ENCODE measurements at places on chromosomes 7 and 10.

GRCh38 chr10:26528715-26529393 is 90.7 kb downstream of the APBB1IP start:
- no peak for DNase-seq

- no peak for DNase-seq
These were observed 114.5 kb upstream of the PRKCQ start for GRCh38 chr10:6694447-6695140.

- DNase-seq = no peak
These were observed 1260.5 kb upstream of the CELF2 start for GRCh38 chr10:9757176-9757575.

DNA sequence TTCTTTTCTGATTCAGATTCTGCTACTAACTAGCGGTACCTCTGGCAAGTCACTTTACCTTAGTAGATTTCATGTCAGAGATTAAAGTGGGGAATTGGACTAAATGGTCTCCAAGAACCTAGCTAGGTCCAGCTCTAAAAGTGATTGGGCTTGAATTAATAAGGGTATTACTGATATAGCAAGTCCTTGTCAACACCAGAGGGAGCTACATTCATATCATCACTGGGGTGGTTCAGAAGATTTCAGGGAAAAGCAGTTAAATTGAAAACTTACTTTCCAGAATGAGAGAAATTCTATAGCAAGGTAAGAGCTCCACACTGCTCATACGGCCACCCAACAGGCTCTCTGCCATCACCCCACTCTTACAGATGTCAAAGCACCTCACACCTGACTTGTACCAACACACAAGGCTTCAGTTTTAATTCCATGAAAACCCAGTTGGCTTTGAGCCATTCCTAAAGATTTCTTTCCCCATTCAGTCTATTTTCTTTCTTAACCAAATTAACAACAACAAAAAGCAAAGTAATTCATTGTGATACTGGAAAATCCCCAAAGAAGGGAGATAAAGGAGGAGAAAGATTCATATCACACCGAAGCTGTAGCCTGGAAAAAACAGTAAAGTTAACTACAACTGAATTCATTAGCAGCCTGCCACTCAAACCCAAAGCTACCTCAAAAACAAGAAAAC is 38.0 kb upstream of the SPOCK2 start:
- DNase-seq = no peak

DNA sequence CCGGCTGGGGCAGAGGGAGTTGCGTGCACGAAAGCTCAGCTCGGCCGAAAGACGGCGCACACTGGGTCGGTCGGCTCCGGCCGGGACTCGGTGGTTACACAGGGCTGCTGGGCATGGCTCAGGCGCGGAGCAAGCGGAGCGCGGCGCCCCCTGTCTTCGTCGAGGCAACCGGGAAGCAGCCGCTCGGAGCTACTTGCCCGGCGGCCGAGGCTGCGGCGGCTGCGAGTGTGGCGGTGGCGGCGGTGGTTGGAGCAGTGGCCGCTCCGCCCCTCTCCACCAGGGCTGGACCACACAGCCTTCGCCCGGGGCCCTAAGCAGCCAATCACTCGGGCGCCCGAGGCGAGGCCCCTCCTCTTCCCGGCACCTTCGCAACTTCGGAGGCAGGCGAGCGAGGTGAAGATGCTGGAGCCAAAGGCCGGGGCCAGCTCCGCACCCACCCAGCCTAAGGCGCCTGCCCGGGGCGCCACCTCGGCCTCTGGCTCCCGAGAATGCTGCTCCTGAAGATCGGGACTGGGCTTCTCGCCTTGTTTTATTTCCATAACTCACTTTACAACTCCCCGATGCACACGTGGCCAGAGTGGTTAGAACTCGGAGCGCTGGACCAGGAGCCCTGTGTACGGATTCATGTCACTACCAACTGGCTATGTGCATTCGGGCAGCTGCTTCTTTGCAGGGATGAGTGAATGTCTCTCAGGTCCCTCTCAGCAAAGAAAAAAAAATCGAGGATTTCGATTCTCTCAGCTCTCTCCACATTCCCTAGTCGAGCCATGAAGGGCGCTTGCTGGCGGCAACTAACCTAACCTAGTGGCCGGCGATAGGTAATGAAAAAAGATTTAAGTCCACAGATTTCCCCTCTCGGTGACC is at the start of gene TLL2:
TLL2 (minus strand) TSS at position 229 of the 864 bp plus-strand sequence. CDS start 241 bp downstream, outside the sequence.
- DNase-seq = peak; percentile 88

DNA sequence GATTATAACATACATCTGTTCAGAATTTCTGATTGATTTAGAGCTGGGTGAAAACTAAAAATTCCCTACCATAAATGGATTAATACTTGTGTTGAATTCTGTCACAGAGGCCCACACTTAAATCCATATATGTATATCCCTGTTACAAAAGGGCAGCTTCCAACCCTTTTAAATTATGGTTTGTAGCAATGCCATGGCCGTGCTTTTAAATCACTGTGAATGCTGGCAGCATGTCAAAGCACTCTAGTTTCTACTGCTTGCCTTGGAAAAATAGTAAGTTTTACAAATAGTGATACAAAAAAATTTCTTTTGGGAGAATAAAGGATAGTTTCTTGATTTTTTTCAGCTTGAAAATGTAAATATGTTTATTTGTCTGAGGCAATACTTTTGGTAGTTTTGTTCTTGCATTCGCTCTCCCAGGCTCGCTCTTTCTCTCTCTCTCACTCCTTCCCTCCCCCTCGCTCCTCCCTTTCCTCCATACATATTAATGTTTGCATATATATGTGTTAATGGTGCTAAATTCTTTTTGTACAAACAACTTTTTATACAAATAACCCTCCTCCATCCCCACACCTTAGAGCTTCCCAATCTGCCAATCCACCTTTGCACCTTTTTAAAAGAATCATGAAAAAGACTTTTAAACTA is 29.8 kb downstream of the TES start:
- no peak for DNase-seq

- DNase-seq = no peak
These were observed 291.5 kb upstream of the ZNF32 start for GRCh38 chr10:43939939-43940820.

DNA sequence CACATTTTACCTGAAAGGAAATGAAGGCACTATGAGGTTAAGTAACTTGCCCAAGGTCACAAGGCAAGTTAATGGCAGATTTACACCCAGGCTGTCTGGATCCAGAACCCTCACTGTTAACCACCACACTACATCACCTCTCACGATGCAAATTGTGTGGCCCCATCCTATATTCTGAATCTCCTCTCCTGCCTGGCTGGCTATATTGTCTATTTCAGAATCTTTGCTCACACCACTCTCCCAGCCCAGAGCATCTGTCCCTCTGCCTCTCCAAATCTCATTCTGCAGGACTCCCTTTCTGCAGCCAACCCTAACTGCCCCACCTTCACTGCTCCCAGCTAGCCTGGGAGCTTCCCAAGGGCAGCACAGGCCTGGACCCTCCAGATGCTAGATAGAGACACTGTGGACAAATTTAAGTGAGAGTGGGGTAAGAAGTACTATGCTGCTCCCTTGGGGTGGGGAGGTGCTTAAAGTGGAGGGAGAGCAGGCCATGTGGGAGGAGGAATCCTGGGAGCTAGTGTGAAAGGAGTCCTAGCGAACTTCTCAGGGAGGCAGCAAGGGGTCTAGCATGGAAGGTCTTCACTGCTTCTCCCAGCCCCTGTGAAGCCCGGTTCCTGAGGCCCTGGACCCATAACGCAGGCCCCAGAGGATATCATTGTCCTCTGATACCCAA is 786 bp downstream of the CUEDC2 start:
- peak; percentile 8 for DNase-seq

- no peak for DNase-seq
These were observed 189.7 kb downstream of the TCF7L2 start for GRCh38 chr10:113139699-113140098.

DNA sequence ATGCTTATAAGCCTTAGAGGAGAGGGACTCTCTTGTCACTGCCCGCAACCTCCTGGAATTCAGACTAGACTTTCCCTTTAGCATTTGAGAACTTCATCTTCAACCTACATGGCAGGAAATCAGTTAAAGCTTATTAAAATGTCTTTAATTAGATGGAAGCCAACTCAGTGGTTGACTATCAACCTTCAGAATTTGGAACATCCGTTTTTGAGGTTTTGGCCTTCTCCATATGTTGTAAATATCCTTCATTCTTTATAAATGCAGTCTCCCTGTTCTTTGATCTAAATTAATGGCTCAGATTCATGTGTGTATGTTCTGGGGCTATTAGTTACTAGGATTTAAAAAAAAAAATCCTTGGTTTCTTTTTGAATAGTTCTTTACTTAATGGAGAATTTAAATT is 85.0 kb downstream of the ANKRD61 start:
- no peak for DNase-seq

- no peak for DNase-seq
These were observed 19.3 kb downstream of the ANKRD22 start for GRCh38 chr10:88832376-88832775.

- no peak for DNase-seq
These were observed 627.0 kb downstream of the ACTR3B start for GRCh38 chr7:153386556-153386955.

GRCh38 chr10:12590675-12591659 is 241.6 kb downstream of the CAMK1D start:
- DNase-seq = no peak

GRCh38 chr7:23247046-23247602 is 549 bp downstream of the GPNMB start:
- no peak for DNase-seq

DNA sequence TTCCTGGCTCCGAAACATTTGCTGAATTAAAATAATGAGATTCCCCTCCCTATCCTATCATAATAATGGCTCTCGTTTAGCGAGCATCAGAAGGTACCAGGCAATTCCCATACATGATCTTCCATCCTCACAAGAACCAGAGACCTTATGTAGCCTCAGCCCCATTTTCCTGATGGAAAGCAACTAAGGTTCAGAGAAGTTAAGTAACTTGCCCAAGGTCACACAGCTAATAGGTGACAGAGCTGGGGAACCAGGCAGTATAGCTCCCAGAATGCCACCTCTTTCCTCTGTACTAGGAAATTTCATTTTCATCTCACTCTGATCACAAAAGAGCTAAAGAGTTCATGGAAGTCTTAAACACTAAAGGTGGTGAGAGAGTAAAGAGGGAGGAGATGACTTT is 2.4 kb downstream of the SLIT1 start:
- DNase-seq = no peak

DNA sequence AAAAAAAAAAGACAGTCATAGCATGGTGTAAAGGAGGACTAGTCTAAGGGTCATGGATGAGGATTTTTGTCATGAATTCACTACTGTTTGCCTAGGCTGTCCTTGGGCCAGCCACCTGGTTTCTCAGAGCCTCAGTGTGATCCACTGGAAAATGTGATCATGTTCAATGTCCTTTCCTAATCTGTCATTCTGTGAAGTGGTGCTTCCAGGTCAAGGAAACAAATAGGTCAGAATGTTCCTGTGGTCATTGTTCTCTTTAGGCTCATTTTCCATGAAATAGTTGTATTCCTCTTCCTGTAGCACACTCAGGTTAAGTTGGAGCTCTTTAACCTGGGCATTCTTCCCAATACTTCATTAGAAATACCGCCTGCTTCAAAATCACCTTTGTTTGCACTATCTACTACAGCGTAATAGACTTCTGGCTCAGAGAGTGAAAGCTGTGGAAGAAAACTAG is 16.5 kb downstream of the CD36 start:
- no peak for DNase-seq

DNA sequence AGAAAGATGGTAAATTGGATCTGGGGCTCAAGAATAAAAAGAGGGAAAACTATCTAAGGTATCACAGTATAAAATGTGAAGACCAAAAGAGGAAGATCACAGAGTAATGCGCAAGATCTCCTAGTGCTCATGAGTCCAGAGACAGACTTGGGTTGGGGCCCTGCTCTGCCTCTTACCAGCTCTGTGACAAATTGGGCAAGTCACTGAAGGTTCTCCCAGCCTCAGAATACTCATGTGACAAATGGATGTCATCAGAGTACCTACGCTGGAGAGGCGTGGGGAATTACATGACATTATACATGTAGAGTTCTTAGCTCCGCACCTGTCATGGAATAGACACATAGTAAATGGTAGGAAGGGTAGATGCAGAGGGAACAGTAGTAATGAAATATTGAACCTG is 124.4 kb downstream of the DOCK4 start:
- no peak for DNase-seq

GRCh38 chr7:69912141-69912540 is 313.9 kb downstream of the AUTS2 start:
- DNase-seq = no peak

- no peak for DNase-seq
These were observed 94.1 kb downstream of the CHST15 start for GRCh38 chr10:123999261-123999660.

DNA sequence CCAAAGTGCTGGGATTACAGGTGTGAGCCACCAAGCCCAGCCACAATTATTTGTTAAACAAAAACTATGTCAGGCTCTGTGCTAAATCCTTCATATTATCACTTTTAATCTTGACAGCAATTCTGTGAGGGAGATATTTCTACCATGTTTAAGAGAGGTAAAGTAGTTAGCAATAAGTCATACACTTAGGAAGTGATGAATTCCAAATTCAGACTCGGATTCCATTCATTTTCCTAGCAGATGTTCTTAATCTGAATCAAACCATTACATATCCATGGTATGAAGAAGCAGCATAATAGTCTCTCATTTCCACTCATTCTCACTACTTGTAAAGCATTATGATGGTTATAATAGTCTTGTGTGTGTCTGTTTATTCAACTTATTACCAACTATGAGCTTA is 2.9 kb upstream of the CD36 start:
- DNase-seq = no peak

DNA sequence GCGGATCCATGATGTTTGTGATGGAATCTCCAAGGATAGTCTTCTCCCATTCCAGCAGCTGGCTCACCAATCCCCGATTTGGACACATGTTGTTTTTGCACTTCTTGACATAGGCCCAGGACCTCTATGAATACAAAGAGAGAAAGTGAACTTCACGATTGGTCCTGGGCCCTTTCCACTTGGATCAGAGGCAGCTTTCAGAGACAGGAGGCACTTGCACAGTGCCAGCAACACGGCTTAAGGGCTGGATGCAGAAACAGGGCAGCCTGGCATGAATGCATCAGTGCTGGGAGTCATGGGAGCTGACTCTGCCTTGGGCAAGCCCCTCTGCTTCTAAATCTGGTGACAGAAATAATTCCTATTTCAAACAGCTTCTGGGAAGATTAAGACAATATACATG is 2.1 kb upstream of the TMEM120A start:
- DNase-seq = no peak

DNA sequence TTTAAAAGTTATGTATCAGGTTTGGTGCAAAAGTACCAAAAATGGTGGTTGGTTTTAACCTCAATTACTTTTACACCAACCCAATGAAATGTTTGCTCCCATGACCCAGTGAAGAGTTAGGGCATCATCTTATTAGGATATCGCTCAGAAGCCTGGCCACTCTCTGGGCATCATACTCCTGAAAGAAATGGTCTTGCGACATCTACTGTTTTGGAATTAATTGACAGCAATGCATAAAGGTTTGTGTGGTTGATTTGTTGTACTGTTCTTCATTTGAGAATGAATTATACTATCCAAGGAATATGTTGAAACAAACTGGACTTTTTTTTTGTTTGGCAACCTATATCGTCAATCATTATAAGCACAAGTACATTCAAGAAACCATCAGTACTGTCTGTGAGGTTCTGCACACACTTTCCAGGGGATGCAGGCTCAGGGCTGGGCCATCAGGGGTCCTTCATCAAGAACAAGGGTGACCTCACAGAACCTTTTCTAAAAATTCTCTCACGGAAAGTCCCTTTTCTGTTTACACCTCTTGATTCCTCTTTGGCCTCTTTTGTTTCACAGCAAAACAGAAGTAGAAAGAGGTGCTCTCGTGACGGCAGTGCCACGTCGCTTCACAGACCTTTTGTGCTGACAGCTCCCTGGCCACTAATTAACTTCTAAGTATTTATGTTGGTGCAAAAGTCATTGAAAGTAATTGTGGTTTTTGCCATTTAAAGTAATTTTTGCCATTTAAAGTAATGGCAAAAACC is 117.2 kb upstream of the KLF6 start:
- DNase-seq = no peak

Data from LoVo (cell line).